ENCODE measurements at places on chromosomes 16 and 17.

- no peak for DNase-seq
Measured at GRCh38 chr17:67164302-67164701, 80.7 kb downstream of the HELZ start.

GRCh38 chr17:39963829-39964228 lies 1.0 kb downstream of the GSDMA start:
- no peak for DNase-seq

DNA sequence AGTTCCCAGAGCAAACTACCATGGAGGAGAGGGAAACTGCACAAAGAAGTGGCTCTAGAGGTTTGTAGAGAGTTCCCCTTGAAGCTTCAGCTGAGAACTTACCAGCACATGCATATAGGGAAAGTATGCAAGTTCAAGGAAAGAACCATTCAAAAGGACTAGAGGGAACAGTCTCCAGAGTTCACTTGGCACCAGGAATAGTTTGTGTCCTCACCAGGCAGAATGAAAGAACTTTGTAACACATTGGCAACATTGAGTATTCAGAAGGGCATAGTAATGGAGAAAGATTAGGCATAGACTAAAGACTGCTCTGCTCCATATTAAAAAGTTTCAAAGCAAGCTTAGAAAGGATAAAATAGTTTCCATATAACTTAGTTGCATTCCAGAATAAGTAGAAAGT lies 155.4 kb upstream of the TOM1L1 start:
- no peak for DNase-seq

DNA sequence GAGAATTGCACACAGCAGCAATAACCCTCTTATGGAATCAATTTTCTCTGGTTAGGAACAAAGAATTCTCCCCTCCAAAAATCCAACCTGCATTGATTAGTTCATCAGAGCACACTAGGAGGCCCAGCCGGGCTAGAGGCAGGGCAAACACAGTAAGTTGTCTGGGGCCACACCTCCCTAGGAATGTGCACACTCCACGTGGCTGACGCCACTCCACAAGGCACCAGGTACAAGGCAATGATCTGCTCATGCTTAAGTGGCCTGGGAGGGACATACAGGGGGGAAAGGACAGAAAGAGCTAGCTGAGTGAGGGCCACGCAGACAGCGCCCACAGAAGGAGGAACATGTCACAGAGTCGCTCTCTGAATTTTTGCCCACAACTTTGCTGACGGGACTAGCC lies 107.6 kb downstream of the SLC39A11 start:
- DNase-seq: no peak

DNA sequence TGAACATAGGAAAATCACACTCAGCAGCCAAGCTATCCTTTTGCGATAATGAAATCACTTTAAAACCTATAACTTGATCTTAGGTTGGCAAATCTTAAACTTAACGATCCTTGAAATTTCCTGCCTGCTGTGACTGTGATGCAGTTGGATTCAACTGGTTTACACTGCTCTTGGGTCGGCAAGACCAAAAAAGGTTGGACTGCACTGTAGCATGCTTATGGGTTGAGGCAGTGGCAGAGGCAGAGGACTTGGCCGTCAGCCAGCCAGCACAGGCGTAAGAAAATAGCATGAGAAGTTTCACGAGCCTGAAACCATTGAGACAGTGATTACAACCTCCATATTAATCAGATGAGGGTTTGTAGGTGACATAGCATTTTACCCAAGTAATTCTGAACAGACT lies 21.4 kb downstream of the WSB1 start:
- DNase-seq: peak; percentile 18

- DNase-seq: no peak
Measured at GRCh38 chr16:89195521-89196171, 4.7 kb downstream of the SLC22A31 start.

- no peak for DNase-seq
Measured at GRCh38 chr17:39915559-39915958, 2.9 kb downstream of the GSDMB start.

DNA sequence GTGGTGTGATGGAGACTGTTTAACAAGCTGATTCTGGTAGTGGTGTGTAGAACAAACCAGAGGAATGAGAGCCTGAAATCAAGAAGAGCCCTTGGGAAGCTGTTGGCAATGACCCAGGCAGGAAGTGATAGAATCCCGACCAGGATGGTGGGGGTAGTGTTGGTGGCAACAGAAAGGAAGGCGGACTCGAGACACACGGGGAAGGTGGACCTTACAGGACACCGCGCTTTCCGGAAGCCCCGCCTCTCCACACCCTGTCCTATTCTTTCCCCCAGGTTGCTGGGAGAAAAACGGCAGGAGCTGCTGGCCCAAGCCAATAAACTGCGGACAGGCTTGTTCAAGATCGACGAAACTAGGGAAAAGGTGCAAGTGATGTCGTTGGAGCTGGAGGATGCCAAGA lies 30.0 kb upstream of the KDM6B start:
- DNase-seq: no peak

GRCh38 chr16:86635176-86635876 lies 57.0 kb downstream of the FOXL1 start:
- no peak for DNase-seq

GRCh38 chr17:30104575-30105339 lies 11.9 kb upstream of the NSRP1 start:
- peak; percentile 26 for DNase-seq

GRCh38 chr16:57041182-57042156 lies 50.9 kb upstream of the CPNE2 start:
- no peak for DNase-seq

- DNase-seq: peak; percentile 28
Measured at GRCh38 chr17:32626379-32626791, 139.6 kb downstream of the CDK5R1 start.

DNA sequence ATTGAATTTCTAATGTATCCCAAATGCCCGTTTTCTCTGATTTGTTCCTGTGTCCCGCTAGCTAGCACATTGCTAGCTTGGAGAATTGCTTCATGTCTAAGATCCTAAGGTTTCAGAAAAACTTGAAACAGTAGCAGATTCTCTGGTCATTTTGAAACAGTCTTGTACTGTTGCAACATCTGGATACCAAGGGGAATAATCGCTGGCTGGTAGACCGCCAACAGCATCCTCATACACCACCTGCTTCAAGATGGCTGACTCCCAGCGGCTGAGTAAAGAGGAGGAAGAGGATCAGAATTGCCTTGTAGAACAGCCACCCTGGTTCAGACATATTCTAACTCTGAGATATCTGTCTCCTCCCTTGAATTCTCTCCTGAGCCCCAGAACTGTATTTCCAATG lies 226.7 kb upstream of the ELAC2 start:
- DNase-seq: no peak

DNA sequence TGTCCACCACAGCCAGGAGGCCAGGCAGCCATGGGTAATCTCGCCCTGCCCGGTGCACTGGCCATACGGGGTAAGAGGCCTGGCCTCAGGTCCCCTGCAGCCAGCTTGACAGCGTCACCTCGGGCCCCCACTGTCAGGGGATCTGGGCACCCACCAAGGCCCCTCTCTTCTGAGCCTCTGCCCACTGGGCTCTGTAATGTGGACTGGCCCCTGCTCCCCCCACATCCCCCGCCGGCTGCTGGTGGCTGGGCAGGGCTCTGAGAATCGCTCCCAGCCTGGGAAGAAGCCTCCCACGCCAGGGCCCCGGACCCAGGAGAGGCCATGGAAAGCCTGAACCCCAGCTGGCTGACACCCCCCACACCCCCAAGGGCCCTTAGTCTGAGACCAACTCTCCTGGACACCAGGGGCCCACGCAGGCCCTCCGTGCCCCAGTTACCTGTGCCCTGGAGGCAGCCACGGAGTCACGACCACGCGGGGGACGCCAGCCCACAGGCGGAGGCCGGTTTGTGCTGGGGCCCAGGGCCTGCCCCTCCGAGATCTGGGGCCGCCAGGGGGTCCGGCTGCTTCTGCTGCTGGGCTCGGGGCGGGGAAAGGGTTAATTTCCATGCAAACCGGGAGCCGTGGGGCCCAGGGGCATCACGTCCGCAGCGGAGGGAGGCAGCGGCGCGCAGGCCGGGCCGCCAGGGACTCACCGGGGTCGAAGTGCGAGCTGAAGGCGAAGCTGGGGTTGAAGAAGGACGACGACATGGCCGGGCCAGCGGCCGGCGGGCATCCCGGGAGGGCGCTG lies at the start of gene PVALEF:
TSS of gene PVALEF (plus strand) at position 262 of the 787 bp plus-strand sequence. CDS start 15,720 bp downstream, outside the sequence.
- DNase-seq: no peak

DNA sequence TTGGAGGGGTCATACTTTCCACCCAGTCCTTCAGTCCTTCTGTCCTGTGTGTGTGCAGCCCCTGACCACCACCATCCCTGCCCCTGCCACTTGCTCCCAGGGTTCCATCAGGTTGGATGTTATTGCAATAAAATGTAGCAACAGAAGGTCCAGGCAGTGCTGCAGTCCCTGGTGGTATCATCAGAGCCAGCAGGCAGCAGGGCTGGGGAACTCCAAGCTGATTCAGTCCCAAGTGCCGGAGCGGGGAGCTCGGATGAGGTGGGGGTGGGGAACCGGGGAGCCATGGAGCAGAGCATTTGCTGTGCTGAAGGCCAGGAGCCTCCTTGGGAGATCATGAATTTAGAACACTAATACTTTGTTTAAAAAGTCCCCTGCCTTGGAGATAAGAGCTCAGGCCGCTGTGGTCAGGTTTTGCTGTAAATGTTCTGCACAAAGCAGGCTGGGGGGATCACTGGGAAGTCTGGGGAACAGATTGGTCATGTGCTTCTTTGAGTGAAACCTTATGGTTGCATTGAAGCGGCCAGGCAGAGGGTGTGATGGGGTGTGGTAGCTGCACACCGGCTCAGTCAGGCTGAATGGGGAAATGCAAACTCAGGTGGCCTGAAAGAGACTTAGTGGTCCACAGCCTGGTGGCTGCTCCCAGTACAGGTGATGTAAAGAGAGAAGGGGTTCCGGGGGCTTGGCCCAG lies 225.9 kb downstream of the SEC14L1 start:
- DNase-seq: peak; percentile 43

GRCh38 chr16:1082266-1082951 lies 9.9 kb downstream of the SSTR5 start:
- no peak for DNase-seq
